ENCODE measurements at places on chromosomes 7 and 10. TPM values are rescaled to one million over a fixed set of nuclear protein-coding genes. Genes with fewer than 3 reads are reported as not detected.

LFNG gene
- 2.0 TPM for polyA plus RNA-seq

NXPH1 gene
- polyA plus RNA-seq: not detected

ZPBP gene
- polyA plus RNA-seq: not detected

- no peak for DNase-seq
Observed at GRCh38 chr10:84429926-84430520, 101.6 kb downstream of the CCSER2 start.

- DNase-seq: no peak
Observed at GRCh38 chr7:116150588-116150987, 59.8 kb upstream of the TES start.

CNTNAP2 gene
- not detected for polyA plus RNA-seq

CADPS2 gene
- polyA plus RNA-seq: 0.38 TPM

LRRN3 gene
- polyA plus RNA-seq: 12.7 TPM

GRCh38 chr7:30420662-30421061 is 57.9 kb downstream of the NOD1 start:
- DNase-seq: no peak

LRRC17 gene
- 2.4 TPM for polyA plus RNA-seq

IKZF1 gene
- not detected for polyA plus RNA-seq
